ENCODE measurements at places on chromosomes 1 and 21.

- DNase-seq, result no peak
Measured at GRCh38 chr21:27366646-27367235, 399.9 kb upstream of the ADAMTS5 start.

DNA sequence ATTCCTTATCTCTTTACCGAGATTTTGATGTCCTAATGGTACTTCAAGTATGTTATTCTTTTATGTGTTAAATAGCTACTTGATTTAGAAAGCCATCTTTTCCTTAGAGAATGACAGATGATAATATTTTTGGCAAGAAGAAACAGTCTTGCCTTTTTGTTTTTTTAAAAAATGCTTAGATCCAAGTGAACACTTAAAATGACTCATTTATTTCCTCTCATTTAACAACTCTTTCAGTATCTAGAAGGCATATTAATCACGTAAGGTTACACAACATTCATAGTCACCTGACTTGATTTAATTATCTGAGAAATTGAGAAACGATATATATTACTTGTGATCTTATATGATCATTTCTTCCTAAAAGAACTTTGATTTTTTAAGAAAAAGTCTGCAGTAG is 52.4 kb downstream of the SUCO start:
- no peak for DNase-seq

DNA sequence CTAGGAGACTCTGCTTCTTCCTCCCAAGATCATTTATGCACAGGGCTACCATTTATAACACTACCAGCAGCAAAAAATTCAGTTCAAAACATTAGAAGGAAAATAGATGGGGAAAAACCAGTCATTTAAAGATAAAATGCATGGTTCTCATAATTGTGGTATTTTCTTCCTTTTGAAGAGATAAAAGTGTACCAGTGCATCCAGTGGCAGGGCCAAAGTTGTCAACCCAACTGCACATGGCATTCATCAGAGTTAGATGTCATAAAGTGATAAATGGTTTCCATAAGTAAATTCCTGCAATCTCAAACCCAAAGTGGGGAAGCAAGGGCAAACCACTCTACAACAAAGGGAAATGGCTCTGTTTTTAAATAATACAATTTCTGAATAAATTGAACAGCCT is 119.1 kb upstream of the DMRTA2 start:
- DNase-seq, result no peak

DNA sequence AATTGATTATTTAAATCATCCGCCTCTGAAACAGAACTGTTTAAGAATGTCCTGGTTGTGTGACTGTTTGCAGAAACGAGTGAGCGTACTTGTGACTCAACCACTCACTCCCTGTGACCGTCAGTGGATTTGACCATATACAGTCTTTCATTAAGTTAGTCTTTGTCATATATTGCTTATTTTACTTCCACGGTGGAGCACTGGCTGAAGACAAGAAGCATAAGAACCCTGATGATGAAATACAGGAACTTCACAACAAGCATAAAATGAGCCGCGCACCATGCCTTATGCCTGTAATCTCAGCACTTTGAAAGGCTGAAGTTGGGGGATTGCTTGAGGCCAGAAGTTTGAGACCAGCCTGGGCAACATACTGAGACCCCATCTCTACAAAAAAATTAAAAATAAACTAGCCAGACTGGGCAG is 194.0 kb downstream of the TOMM20 start:
- no peak for DNase-seq

DNA sequence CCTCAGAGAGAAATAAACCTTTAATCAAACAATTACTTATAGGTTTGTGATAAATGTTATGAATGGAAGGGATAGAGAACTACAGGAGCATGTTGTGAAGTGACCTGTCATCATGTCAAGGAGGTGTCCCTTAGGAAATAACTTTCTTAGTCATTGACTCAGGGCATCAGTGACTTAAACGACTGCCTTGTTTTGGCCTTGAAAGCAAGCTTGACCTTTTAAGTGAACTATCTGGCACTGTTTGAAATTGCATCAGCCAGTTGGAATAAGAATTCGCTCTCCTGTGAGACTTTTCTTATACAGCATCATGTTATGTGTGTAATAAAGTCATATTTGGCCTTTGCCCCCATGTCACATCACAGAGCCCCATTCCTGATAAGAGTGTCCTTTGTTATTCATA is 30.9 kb downstream of the LRRC8B start:
- DNase-seq, result no peak

DNA sequence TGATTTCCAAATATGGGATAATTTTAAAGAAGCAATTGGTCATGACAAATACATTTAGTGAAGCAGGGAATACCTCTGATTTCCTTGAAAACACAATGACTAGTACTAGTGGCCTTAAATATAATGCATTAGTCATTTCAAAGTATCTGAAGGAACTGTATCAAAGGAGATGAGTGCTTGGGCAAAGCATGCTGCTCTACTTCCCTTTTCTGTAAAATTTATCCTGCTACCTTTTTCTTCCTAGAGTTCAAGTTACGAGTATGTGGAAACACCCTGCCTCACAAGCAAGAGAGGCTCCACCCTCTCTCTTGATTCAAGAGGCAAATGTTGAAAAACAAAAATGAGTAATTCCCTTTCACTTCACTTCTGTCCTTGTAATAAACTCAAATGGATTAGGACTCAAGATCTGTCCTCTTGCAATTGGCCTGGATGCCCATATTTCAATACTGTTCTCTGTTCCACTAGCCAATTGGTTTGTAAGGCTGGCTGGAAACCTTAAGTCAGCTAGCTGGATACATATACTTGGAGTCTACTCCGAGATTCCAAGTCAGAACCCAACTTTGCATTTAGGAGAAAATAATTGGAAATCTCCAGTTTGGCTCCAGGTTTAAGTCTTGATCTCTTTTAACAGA is 92.5 kb downstream of the CDC42BPA start:
- DNase-seq, result no peak

DNA sequence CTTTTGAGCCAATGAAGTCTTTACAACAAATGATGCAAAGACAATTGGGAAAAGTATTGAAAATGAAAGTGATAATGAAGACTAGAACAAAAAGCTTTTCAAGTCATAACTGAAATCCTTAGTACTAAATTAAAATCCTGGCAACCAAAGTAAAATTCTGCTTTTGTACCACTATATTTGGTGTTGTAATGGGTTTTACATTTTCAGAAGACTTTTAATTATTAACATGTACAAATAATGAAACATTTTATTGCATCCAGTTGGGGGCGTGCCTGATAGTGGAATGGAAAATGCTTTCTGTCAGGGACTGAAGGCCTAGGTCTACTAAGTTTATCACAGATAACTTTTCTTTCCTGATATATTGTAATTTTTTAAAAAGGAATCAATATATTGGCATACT is 89.4 kb downstream of the SDCCAG8 start:
- DNase-seq, result no peak

GRCh38 chr1:161287482-161288054 is 22.2 kb downstream of the MPZ start:
- no peak for DNase-seq

GRCh38 chr1:172254521-172255222 is 165.8 kb upstream of the C1orf105 start:
- DNase-seq, result no peak

DNA sequence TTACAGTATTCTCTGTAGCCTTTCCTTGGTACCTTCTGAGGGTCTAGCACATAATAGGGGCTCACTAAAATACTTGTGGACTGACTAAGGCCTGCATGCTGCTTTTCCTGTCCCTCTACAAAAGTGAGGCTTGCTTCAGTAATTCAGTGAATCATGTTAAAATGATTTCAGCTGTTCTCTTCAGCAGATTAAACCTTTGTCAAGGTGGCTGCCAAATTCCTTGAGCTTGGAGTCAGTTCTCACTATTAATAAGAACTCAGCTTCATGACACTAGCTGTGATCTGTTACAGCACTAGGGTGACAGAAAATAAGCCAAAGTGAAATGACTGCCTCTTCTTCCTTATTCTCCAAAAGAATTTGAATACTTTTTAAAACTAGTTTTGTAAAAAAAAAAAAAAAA is 128.8 kb downstream of the KCNN3 start:
- DNase-seq, result no peak

- DNase-seq, result no peak
Measured at GRCh38 chr1:243482141-243483022, 226.5 kb downstream of the SDCCAG8 start.

DNA sequence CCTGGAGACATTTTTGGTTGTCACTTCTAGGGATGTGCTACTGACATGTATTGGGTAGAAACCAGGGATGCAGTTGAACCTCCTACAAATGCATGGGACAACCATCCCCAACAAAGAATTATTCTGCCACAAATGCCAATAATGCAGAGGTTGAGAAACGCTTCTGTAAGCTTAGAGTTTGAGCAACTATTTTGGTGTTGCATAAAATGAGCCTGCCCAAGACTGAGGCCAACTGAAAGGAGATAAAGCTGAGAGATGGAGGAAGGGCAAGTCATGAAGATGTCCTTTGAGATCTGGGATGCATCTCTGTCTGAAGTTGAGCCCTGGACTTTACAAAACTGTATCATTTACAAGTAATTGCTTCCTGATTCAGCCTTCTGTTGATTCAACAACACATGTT is 106.9 kb downstream of the KCNJ15 start:
- DNase-seq, result no peak

GRCh38 chr1:151594143-151594625 is 17.7 kb upstream of the SNX27 start:
- no peak for DNase-seq

GRCh38 chr1:90434460-90434859 is 282.6 kb downstream of the BARHL2 start:
- no peak for DNase-seq

- DNase-seq, result no peak
Measured at GRCh38 chr1:225520587-225521227, 92.9 kb upstream of the LBR start.

- DNase-seq, result no peak
Measured at GRCh38 chr1:157724537-157725220, 24.1 kb upstream of the FCRL3 start.

DNA sequence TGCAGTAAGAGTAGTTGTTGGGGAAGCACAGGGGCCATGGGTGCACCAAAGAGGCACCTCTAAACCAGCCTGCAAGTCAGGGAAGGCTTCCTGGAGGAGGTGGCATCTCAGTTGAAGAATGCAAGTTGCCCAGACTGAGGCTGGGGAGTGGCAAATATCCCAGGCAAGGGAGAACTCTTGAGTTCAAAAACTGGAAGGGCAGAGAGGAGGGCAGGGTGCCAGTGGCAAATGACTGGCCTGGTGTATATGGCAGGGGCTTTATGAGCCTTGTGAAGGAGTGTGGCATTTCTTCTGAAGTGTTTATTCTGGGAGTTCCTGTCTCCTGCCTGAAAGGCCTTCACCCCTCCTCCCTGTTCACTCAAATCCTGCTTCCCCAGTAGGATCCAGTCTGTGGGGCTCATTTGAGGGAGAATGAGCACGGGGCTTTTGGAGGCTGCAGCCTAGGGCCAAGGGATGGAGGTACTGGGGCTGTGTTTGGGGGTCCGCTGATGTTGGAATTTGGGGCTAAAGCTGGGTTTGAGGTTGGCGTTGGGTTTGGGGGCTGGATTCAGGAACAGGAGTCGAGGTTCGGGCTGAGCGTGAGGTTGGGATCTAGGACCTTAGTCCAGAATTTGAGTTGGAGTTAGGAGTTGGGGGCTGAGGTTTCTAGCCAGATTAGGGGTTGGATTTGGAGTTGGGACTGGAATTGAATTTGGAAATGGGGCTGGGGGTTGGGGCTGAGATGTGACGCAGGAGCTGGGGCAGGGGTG is at the start of gene TMEM125:
TSS of gene TMEM125 (plus strand) at position 357 of the 749 bp plus-strand sequence. CDS start 2,740 bp downstream, outside the sequence.
- DNase-seq, result no peak

DNA sequence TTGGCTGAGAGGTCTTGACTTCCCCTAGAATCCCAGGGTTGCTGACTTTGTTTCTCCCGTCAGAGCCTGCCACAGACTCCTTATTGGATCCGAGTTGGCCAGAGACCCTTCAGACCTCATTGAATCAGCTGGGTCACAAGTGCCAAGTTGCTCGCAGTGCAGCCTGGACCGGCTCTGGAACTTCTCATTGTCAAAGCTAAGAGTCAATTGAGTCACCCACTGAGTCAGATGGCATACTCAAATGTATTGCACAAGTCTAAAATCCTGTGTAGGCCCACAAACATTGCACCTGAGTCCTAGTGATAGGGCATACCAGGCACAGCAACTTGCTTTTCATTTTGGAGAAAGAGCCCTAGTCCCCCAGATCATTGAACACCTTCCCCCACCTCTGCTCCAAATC is 20.4 kb upstream of the SCAF4 start:
- DNase-seq, result no peak

- no peak for DNase-seq
Measured at GRCh38 chr1:203655671-203656070, 29.0 kb downstream of the ATP2B4 start.

- DNase-seq, result no peak
Measured at GRCh38 chr21:38503583-38503982, 5.3 kb upstream of the ERG start.

DNA sequence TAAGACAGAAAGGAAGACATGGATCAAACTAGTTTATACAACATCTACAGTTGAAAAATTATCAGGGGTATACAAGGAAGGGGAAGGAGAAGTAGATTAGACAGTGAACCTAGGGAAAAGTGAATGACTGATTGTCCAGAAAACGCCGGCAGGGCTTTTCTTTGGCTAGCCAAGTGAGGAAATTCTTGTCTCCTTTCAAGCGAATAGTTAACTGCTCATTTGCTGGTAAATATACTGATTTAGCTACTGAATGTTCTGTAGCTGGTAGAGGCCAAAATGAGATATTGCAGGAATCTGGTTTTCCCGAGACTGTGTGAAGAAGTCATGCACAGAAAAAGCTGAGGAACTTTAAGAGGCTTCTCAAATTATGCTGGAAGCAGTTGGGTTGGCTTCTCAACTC is 128.5 kb upstream of the ZNHIT6 start:
- DNase-seq, result no peak

DNA sequence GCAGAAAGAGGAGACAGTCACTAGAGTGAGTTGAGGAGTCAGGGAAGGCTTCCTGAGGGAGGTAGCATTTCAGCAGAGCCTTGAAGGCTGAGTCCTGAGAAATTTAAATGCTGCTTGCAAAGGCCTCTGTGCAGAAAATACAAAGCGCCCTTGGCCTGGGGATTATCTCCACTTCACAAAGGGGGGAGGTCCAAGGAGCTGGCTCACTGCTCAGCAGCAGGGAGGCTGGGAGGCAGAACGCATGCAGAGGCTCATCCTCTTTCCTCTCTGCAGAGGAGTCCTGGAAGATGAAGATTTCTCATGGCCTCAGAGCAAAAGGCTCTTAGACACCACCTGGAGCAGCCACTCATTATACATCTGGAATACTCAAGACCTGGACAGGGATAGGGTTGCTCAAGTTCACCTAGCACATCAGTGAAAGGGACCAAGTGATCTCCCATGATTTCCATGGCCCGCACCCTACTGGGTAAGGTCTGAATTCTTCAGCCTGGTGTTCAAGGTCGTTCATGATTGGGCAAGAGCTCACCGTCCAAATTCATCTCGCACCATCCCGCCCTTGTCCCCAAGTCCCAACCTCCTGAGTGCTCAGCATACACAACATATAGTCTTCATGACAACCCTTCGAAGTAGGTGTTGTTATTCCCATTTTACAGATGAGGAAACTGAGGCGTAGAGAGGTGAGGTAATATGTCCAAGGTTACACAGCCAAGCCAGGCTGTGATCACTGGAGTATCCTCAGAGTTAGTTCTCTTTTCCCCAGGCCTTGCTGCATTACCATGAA is 9.0 kb downstream of the SLC1A7 start:
- no peak for DNase-seq

Measured in cortex of kidney (tissue), 1 donor.